ENCODE measurements at places on chromosomes 7 and 10.
A peak's percentile ranks its signal among the peaks of the same experiment; 100 is the strongest.

GRCh38 chr7:24059775-24060174 lies 224.2 kb upstream of the NPY start:
- DNase-seq: no peak

DNA sequence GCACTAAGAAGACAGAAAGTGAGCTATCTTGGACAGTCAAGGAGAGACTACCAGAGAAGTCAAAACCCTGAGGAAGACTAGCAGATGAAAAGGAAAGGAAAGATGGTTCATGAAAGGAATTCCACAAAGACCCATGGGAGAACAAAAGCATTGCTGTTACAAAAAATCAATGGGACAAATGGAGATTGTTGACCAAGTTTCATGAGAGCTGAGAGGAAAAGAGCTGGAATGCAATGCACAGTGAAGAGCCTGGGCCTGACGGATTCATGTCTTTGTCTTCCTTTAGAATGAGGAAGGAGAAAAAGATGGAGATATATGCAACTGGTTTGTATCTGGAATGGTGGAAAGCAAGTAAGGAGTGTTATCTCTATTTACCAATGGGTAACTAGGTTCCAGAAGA lies 17.3 kb downstream of the TMEM243 start:
- no peak for DNase-seq

DNA sequence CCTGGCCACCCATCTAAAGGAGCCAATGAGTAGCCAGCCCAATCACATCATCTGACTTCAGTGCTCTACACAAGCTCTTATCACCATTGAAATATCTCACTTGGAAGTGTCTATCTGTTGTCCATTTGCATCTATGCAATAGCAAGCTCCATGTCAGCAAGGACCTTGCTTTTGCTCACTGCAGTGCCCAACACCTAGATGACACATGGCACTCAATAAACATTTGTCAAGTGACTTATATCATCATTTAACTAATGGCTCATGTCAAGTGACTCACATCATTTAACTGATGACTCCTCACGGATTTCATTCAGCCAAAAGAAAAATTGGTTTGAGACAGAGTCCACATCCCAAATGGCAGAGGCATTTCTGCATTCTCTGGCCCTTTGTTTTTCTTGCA lies 92.9 kb upstream of the ADAM12 start:
- no peak for DNase-seq

- DNase-seq: no peak
Measured at GRCh38 chr7:5462216-5462615, 38.6 kb upstream of the TNRC18 start.

- DNase-seq: peak; percentile 99
Measured at GRCh38 chr10:34280599-34281374, 534.3 kb downstream of the PARD3 start.

DNA sequence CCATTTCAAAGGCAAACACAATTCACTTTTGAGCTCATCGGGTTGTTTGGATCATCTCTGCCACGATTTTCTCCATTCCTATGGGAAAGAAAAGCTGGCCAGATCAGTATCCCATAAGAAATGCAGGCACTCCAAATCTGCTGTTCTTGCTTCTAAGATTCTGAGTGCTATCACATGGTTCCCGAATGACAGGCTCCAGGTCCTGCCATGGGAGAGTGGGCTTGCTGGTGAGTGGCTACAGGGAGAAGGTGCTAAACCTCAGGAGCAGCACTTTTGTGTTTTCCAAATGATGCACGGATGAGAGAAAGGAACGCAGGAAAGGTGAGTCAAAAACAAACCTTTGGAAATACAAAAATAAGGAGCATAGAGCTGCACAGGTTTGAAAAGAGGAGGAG lies 32.1 kb downstream of the MTURN start:
- DNase-seq: no peak

GRCh38 chr7:2807460-2807844 lies 36.7 kb downstream of the GNA12 start:
- no peak for DNase-seq

GRCh38 chr7:18221377-18222293 lies 194.0 kb upstream of the PRPS1L1 start:
- no peak for DNase-seq

- DNase-seq: peak; percentile 52
Measured at GRCh38 chr10:87976101-87976743, 112.8 kb downstream of the PTEN start.

- DNase-seq: peak; percentile 20
Measured at GRCh38 chr7:91945476-91945875, 4.8 kb downstream of the AKAP9 start.

DNA sequence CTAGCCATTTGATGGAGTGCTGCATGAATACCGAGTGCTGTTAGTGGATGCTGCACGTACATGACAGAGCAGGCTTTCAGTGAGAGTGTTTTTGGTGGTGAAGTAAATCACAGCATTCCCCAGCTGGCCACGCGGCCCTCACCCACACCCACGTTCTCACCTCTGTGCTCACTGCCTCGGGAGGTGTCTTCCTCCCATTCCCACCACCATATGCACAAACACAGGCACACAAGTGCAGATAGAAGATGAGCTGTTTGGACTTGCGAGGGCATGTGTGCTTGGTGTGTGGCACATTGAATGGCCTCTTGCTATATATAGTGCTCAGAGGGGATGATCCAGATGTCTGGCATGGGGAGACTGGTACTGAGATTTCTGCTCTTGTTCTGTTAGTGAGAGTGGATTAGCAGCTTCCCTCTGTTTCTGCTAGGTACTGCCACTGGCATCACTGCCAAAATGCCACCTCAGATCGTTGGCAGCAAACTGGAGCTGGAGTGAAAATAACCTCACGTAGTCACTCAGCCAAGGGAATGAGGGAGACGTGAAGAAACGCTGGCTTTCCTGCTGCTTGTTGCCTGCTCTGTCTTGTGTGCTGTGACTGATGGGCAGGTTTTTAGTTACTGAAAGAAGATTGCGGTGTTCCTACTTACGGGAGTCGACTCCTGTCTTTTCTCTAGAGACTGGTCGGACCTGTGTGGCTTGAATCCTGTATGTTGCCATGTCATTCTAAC lies 19.1 kb downstream of the DNAJB6 start:
- peak; percentile 83 for DNase-seq

DNA sequence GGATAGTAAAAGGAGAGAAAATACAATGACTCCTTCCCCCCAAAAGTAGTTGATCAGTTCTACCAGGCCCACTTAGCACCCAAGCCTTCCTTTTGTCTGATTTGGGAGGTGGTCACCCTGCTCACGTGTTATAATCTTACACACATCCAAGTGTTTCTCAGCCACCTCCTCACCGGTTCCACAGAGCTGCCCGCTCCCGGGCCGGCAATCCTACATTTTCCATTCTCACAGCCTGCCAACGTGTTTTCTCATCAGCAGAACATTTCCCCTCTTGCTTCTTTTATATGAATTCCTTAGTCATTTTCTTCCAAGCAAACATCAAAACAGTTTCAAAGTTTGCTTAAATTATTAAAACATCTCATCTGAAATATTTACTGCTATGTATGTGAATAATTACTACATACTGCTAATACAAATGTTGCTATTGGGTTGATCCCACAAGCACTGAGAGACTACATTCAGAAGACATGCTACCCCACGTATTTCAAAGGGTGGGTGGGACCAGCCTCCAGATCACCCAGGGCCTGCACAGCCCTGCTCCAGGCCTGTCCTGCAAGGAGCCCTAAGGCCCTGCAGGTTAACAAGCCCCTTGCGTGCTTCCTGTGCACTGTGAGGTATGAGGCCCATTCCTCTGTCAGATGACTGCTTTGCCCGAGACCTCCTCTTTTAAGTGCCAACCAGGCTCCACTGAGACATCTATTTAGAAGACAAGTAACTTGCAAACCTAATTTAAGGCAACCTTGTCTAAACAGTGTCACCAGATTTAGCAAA lies 75.3 kb downstream of the GRB10 start:
- DNase-seq: no peak

GRCh38 chr10:43220657-43221418 lies 46.0 kb downstream of the RASGEF1A start:
- no peak for DNase-seq

- DNase-seq: no peak
Measured at GRCh38 chr7:40866601-40867000, 731.8 kb downstream of the SUGCT start.

- no peak for DNase-seq
Measured at GRCh38 chr7:90246171-90246570, 1.2 kb downstream of the CFAP69 start.

GRCh38 chr10:71748671-71749191 lies 24.6 kb downstream of the VSIR start:
- no peak for DNase-seq

- DNase-seq: no peak
Measured at GRCh38 chr7:79523436-79523835, 70.0 kb upstream of the MAGI2 start.

GRCh38 chr7:18893156-18893555 lies 224.3 kb downstream of the TWIST1 start:
- DNase-seq: no peak

GRCh38 chr7:132171130-132171576 lies 405.1 kb downstream of the PLXNA4 start:
- no peak for DNase-seq

Data from mammary epithelial cell (primary cell).